NB4 (cell line): ENCODE measurements at places on chromosomes 4 and X.

DNA sequence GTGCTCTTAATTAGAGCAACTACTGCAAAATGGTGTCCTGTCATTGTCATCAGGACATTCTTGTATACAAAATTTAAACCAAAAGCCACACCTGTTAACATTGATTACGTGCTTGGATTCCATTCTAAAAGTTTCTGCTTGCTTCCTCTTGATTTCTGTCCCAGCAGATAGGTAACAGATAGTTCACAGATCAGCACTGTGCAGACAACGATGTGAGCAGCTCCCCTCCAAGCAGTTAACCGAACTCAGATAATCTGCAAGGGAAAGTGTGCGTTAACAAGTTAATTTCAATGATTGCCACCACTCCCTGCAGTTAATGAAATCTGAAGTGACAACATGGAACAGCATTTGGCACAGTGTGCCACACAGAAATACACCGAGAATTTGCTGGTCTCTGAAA, 54.4 kb upstream of the RELL1 start:
- no peak for DNase-seq

DNA sequence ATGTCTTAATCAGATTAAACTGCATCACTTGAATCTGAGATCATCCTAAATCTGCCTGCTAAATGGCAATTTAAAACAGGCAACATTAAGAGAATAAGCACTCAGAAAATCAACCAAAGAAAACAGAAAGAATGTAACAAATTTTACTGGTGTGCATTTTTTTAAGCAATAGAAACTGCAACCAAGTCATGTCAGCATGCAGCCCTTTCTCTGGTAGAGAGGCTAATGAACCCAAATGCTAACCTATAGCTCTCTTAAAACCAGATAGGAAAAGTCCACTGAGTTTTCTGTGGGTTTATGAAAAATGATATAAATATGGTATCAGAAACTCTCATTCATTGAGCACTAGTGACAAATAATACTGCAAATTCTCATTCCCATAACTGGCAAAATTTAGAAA, 35.6 kb downstream of the COL25A1 start:
- DNase-seq = no peak

DNA sequence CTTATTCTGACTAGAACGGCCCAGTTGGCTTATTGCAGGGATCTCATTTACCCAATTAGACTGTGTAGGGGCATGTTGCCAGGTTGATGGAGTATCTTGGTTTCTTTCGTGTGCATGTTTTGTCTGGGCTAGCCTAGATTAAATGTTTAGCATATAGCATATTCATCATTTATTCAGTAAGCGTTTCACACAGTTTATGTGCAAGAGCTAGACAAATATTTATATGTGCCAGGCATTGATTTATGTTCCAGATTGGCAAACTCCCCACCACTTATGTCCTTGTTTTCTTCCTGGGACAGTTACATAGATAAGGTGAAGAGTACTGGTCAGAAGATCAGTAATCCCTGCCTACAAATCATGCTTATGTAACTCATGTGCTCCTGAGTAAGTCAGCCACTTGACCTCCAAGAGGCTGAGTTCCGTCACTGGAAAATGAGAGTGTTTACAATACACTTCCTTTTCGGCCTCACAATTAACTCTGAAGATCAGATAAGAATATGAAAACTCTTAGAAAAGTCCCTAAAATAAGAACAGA, 57.2 kb downstream of the RUFY3 start:
- DNase-seq = no peak

DNA sequence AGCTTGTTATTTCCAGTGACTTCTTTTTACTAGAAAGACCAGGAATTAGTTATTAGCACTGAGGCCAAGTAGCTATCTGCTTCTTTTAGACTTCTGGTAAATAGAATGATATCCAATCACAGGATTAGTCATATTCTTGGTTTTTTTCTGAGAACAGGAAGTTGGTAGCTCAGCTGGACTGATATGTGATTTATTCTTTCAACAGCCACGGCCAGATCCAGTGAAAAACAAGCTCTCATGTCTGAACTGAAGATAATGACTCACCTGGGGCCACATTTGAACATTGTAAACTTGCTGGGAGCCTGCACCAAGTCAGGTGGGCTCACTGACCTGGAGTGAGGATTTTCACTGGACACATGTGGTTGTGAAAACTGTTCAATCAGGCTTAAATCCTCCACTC, 48.6 kb downstream of the PDGFRA start:
- DNase-seq = no peak

DNA sequence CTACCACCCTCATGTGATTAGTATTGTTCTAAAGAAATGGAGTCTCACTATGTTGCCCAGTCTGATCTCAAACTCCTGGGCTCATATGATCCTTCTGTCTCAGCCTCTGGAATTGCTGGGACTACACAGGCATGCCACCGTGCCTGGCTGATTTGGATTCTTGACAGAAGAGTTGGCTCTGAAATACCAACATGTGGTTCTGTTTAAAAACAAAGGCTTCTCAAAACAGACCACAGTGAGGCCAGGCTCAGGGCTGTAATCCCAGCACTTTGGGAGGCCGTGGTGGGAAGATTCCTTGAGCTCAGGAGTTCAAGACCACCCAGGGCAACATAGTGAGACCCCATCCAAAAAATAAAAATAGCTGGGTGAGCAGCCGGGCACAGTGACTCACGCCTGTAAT, 126.7 kb downstream of the DHRSX start:
- DNase-seq = no peak
